ENCODE measurements at places on chromosomes 1 and 21.

DNA sequence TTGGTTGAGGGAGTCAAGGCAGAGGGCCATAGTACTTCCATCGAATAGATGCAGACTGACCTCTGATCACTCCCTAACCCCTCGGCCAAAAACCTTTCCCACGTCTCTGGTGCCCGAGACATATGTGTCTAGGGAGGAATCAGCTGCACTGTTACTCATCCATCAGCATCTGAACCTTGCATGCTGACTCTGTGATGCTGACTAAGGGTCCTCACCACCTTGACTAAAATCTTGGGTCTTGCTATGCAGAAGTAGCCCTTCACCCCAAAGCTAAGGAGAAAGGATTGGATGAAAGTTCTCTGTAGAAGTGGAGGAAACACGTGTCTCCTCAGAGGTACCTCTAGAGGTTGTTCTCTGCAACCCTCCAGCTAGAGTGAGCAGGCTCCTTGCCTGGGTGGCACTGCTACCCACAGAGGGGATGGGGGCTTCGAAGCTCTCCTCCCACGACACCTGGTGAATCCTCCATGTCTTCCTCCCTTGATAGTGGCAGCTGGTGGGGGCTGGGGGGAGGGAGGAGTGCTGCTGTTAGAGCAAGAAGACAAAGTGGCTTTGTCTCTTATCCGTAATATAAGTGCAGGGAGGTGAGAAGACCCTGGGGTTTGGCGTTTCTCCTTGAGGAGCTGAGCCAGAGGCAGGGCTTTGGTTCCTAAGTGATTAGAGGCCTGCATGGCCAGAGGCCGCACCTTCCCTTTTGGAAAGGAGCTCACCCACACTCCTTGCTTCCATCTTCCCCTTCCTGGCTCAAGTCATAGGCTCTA lies 45.1 kb downstream of the ATP2B4 start:
- DNase-seq: no peak

DNA sequence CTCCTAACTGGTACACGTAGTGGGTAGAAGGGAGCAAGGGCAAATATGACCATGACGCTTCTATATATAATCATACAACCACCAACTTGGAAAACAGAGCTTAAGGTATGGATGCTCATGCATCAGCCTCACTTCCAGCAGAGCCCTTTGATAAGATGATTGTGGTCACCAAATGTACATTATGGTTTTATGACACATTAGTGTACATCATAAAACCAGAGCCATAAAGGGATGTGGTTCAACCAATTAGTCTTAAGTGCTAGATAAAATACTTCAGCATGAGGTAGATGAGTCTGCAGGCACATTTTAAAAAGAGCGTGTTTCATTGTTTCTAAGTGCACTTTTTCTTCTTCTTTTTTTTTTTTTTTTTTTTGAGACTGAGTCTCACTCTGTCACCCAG lies 43.7 kb downstream of the NIBAN1 start:
- no peak for DNase-seq

- DNase-seq: no peak
Measured at GRCh38 chr1:77857552-77857951, 30.9 kb upstream of the NEXN start.

- no peak for DNase-seq
Measured at GRCh38 chr1:13617108-13617507, 33.5 kb downstream of the PDPN start.

DNA sequence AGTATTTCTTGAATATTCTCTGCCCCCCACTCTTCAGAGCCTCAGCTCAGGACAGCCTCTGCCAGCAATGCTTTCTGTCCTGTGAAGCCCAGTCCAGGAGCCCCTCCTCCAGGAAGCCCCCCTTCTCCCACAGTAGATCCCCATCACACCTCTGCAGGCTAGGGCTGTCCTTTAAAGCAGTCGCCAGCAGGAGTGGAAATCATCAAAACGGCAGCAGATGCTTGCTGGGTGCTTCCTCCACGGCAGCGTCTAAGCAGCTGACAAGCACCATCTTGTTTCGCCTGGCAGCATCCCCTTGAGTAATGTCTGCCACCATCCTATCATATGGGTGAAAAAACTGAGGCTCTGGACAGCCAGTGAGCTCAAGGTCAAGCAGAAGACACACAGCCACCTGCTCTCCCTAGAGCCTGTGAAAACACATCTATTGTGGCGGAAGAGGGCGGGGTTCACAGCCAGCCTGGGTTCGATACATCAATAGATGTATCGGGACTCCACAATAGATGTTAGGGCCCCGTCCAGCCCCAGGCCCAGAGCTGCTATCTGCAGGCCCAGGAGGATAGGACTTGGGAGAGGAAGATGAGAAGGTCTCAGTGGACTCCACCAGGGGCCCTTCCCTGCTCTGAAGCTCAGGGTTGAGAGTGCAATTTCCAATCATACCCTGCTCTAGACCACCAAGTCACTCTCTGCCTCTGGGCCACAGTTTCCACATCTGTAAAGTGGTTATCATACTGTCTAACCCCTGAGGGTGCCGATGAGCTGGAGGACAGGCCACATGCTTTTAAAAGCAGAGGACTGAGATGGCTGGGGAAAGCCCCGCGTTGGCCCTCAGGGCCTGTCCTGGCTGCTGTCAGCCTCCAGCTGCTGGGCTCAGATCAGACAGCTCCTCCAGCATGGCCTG lies 17.5 kb downstream of the RUNX3 start:
- no peak for DNase-seq

DNA sequence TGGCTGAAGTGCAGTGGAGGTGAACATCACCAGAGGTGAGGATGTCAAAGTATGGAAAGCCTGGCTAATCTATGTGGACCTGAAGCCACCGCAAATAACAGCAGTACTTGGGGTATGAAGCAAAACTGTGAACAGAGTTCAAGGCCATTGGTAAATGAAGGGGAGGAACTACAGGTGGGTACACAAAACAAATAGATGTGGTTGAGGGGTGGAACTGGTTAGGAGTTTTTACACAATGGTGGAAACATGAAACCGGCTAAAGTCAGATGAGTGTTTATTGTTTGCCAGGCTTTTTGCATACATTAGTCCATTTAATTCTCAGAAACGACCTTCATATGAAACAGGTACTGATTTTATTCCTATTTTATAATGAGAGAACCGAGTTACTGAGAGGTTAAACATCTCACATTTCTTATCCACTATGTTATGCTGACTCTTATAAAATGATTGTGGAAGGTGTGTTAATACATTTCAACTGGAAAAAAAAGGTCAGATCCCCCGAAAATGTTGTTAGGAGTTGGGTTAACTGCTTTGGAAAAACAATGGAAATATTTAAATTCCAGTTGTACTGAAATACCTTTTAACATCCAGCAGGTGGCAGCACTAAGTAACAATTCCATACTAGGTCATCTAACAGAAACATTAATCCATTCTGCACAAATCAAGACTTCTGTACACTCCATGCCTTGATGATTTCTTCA lies 44.3 kb upstream of the GTF2B start:
- no peak for DNase-seq

- DNase-seq: no peak
Measured at GRCh38 chr21:35484032-35484431, 434.9 kb upstream of the RUNX1 start.

DNA sequence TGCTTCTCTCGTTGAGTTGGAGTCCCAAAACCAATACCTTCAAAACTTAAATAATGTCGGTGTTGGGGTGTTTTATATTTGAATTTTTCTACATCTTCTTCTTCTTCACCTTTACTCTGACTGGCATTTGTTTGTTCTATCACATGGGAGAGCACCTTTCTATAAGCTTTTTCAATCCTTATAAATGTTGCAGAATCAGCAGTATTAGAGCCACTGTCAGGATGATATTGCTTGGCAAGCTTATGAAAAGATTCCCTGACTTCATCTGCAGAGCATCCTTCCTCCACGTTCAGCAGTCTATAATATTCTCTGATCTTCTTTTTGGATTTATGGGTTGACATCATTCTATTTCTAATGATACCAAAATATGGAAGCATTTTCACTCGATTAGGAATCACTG lies 2.6 kb downstream of the DNAJC28 start:
- DNase-seq: no peak

GRCh38 chr21:29184037-29184436 lies 53.6 kb downstream of the MAP3K7CL start:
- DNase-seq: no peak

GRCh38 chr1:24081190-24081589 lies 30.7 kb downstream of the MYOM3 start:
- no peak for DNase-seq

GRCh38 chr1:192104852-192105251 lies 53.4 kb upstream of the RGS18 start:
- no peak for DNase-seq

DNA sequence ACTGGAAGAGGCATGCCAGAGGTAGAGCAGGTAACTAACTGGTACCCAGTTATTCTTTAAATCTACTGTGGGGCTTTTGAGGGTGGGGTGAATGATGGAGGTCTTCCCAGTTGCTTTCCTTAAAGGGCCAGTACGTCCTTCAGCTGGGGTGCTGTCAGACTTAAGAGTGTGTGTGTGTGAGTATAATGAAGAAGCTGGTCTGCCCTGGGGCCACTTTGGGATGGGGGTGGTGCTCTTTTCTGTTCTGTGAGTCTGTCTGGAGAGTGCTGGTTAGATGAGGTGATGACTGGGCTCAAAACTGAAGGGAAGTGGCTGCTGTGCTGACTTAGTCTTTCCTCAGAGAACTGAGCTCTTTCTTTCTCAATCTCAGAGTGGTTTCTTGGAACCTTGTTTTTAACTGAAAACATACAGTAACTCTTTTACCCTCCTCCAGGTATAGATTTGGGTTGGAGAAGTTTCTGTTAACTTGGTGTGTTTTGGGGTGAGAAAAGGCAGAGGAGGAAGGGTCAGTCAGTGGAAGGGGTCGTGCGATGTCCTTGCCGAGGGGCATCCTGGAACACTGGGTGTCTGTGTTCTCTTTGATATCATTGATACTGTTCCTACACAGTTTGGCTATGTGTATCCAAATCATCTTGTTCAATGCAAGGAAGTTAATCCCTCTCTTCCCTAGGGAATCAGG lies 746 bp downstream of the MACF1 start:
- DNase-seq: peak; percentile 41

DNA sequence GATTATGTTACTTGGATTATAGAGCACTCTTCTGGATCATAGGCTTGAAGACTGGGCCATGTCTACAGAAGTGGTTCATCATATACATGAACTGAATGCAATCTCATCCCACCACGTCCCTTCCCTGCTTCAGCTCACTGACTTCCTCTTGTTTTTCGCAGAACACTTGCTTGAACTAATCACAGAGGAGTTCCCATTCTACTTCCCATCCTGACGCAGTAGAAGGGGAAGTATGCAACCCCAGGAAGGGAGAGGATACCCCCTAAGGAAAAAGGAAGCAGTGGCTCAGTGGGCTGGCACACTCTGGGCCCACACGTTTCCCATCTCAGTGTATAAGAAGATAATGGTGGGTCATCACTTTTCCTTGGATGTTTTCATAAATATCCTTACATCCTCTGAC lies 36.2 kb downstream of the CASQ2 start:
- no peak for DNase-seq

- no peak for DNase-seq
Measured at GRCh38 chr1:160208557-160209320, 3.6 kb downstream of the PEA15 start.

- DNase-seq: no peak
Measured at GRCh38 chr1:160210561-160210960, 5.4 kb downstream of the PEA15 start.

- DNase-seq: no peak
Measured at GRCh38 chr1:162530307-162530987, 31.1 kb upstream of the UAP1 start.

- no peak for DNase-seq
Measured at GRCh38 chr1:230303822-230304221, 122.3 kb downstream of the PGBD5 start.

DNA sequence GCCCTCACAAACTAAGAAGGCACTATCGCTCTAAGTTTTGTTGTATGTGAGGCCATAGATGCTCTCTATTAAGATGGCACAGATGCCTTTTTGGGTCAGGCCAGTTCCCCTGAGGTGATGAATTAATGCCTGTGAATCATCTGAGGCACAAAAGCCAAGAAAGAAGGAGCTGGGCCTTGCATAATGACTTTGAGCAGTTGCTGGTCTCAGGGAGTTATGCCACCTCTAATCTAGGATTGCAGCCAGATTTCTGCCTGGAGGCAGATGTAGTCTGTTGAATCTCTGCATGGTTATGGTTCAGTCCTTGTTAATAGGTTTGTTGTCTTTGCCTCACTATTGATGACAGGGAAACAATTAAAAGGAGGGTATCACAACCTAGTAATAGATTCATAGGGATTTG lies 168.1 kb upstream of the CHRM3 start:
- no peak for DNase-seq

DNA sequence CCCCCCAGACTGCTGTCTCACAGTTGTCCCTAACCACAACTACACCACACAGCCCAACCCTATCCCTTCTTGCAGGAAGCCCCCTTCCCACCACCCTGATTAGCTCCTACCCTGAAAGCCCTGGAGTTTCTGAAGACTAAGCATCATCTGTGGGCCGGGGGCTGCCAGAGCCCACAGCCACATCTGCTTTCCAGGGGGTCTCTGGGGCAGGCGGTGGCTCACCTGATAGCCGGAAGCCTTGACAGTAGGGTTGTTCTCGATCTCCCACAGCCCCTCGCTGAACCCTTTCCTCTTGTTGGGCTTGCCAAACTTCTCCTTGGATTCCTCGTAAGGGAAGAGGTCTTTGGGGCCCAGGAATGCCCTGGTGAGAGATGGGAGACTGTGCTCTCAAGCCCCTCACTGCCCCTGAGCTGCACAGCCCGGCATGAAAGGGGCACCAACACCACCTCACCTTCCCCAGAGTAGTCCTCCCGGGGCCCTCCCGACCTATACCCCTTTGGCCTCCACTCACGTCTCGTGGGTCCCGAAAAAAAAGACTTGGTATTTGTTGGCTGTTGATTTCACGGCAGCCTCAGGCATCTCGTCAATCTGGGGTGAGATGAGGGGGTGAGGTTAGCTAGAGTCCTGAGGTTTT lies 4.0 kb upstream of the MRPL24 start:
- DNase-seq: no peak

DNA sequence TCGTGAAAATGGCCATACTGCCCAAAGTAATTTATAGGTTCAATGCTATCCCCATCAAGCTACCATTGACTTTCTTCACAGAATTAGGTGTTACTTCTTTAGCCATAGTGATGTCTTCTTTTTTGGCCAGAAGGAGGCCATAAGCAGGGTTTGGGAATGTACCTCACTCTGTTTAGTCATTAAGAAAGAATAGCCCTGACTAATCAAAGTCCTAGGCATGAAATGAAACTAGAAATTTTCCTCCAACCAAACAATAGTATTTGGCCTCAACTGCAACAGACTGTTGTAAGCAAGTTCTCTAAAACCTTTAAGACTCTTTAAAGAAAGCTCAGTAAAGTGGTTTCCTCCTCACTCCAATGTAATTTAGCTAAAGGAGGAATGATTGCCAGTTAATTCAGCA lies 163.9 kb downstream of the AKT3 start:
- DNase-seq: no peak

GRCh38 chr1:92168657-92169056 lies 49.1 kb upstream of the C1orf146 start:
- DNase-seq: no peak

GRCh38 chr21:39048574-39048973 lies 134.7 kb downstream of the PSMG1 start:
- no peak for DNase-seq

- DNase-seq: no peak
Measured at GRCh38 chr1:51850420-51851223, 27.9 kb downstream of the NRDC start.

- no peak for DNase-seq
Measured at GRCh38 chr1:71987181-71987580, 295.2 kb downstream of the NEGR1 start.
